ENCODE measurements at places on chromosomes 6 and 20.

DNA sequence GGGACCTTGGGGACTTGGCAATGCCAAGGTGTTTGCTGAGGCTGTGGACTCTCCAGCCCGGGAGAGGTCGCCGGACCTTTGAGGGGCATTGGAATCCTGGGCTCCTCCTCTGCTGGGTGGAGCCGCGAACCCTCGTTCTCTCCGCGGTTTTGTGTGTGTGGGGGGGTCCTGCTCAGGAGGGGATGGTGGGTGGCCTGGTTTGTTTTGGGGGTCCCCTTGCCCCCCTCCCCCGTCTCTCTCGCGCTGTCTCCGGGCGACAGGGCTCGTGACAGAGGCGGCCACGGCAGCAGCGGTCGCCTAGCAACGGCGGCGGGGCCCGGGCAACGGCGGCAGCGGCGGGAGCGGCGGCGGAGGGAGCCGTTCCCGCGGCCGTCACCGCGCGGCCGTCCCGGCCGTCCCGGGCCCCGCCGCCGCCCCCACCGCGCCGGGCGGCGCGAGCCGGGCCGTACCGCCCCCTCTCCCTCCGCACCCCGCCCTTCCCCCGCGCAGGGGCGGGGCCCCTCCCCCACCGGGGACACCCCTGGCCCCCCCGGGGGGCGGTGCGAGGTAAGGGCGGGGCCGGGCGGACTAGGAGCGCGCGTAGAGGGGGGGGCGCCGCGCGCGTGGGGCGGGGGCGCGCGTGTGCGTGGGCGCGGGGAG, 7.8 kb downstream of the SYNGAP1 start:
- DNase-seq = no peak

GRCh38 chr6:149454346-149454848, 30.4 kb downstream of the ZC3H12D start:
- DNase-seq = no peak

GRCh38 chr20:13277663-13278295, 56.7 kb downstream of the ISM1 start:
- no peak for DNase-seq

DNA sequence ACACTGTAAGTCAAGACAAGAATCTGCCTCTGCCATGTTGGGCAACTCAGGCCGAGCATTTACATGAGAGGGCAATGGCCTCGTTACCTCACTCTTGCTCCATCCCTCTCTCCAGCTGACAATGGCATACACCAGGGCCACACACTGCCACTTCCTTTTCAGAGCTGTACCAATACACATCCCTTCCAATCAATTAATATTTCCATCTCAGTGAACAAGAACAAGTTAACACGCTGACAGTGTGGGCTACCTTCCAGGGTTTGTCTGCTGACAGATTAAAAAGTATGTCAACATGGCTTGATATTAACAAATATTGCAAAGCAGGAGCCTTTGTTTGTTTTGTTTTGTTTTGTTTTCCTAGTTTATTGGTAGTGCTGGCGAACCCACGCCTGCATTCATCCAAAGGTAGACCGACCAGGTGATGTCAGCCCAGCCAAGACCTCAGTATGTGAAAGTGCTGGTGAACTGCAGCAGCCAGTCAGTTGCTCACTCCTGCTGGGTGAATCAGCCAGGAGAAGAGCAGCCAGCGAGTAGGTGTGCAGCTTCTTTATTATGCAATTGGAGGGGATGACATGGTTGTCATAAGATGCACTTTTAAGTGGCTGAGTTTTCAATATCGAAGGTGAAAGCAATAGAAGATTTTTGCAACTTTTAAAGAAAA, 487.3 kb upstream of the JARID2 start:
- DNase-seq = no peak

DNA sequence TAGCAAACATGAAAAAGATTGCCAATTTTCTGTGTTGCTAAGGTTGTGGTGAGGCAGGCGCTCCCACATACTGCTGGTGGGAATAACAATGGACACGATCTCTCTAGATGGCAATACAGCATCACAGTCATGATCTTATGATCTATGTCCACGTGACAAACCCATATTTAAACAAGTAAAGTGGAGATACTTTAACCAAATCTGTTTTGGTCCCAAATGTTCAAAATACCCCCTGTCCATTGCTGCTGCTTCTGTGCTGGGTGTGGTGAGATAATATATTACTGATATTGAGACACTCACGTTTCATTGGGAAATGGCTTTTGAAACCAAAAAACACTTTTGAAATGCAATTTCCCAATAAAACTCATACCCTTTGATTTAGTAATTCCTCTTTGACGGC, 23.0 kb downstream of the SIRPD start:
- no peak for DNase-seq

DNA sequence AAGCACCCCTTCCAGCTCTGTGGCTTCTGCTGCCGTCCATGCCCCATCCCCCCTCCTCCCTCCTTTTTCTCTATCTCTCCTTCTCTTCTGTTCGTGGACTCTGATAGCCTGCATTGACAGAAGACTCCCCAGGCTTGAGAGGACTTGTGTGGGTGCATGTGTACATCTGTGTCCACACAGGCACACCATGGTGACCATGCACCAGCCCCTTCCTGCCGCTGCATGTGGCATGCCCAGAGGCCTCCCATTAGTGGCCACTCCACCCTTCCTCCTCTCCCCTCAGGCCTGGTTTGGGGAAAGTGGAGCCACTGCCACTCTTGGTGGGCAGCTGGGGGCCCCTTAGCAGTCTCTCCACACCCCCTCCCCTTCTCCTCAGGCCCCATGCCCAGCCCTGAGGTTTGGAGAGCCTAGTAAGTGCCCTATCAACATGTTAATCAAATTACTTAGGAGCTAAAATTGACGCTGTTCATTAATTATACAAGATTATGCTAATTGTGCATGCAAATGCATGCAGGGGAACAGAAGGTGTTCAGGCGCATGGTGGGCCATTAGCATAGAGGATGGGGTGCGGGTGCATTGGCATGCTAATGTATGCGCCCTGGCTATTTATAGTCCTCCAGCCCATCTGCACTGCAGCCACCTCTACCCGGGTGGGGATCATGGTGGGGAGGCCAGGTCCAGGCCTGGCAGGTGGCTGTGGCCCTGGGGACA, 45.9 kb downstream of the EBF4 start:
- DNase-seq = no peak

DNA sequence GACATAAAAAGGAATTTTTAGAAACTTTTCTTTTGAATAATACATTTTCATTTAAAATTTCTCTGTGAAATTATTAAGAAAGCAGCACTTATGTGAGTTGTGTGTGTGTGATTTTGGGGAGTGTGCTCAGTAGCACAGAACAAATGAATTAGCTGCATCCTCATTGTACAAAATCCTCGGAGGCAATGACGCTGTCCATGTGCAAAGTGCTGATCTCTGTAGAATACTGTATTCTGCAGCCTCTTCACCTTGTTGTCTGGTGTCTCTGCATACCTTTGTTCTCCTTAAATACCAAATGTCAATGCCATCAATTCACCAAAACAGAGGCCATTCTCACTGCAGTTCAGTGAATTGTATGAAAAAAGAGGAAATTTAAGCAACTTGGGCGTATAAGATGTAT, 838.4 kb downstream of the QKI start:
- DNase-seq = no peak

GRCh38 chr6:117817499-117817898, 89.6 kb upstream of the SLC35F1 start:
- DNase-seq = no peak

DNA sequence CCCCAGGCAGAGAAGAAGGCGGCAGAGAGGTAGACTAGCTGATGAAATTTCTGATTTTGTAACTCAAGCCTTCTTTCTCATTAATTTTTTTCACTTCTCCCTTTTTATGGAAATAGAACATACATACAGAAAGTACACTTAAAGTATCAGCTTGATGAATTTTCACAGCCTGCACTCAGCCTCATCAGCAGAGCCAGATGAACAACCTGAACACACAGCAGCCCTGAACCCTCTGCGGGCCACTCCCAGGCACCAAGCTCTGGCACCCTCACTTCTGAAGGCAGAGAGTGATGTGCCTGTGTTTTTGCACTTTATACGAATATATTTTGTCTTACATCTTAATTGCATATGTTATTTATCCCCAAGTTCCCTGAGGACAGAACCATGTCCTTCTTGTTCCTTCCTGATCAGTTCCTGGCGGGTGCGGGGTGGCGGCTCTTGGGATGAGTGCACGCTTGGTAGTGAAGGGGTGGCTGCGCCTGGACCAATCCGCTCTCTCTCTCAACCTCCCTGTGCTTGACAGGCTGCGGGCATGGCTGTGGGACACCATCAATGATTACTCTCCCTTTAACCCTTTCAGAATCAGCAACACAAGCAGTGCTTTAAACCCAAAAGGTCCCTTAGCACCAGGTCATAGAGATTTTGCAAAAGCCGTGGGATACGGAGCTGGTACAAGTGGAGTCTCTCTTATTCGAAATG, 34.8 kb upstream of the AFDN start:
- DNase-seq = no peak

- no peak for DNase-seq
Observed at GRCh38 chr20:15643713-15644112, 929.5 kb downstream of the KIF16B start.

GRCh38 chr20:63374504-63374903, 13.4 kb upstream of the CHRNA4 start:
- DNase-seq = no peak

GRCh38 chr6:153484056-153484455, 353.0 kb upstream of the RGS17 start:
- no peak for DNase-seq

DNA sequence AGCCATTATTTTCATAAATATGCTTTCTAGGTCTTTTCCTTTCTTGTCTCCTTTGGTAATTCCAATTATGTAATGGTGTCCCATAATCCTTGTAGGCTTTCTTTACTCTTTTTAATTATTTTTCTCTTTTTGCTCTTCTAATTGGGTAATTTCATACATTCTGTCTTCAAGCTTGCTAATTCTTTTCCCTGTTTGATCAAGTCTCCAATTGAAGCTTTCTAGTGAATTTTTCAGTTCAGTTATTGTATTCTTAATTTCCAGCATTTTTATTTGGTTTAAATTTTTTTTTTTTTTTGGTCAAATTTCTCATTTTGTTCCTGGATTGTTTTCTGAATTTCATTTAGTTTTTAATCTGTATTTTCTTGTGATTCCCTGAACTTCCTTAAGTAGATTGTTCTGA, 74.9 kb upstream of the UST start:
- no peak for DNase-seq

- DNase-seq = no peak
Observed at GRCh38 chr20:833121-833449, 430 bp upstream of the FAM110A start.

DNA sequence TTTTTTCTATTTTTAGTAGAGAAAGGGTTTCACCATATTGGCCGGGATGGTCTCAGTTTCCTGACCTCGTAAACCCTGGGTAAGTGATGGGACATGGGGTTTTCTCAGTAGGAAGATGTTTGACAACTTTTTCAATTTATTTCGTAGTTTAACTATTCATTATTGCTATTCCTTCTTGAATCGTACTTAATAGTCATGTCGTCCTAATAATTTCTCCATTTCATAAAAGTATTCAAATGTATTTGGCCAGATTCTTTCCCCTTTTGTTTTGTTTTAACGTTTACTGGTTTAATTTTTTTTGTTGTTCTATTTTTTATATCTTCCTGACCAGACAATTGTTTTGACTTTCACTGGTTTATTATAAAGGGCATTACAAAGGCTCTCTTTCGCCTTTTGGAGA, 16.3 kb downstream of the GPX5 start:
- no peak for DNase-seq

DNA sequence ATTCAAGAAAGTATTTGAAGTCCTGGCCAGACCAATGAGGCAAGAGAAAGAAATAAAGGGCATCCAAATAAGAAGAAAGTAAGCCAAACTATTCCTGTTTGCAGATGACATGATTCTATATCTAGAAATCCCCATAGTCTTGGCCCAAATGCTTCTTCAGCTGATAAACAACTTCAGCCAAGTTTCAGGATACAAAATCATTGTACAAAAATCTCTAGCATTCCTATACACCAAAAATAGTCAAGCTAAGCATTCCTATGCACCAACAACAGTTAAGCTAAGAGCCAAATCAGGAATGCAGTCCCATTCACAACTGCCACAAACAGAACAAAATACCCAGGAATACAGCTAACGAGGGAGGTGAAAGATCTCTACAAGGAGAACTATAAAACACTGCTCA, 60.1 kb upstream of the PHIP start:
- no peak for DNase-seq

DNA sequence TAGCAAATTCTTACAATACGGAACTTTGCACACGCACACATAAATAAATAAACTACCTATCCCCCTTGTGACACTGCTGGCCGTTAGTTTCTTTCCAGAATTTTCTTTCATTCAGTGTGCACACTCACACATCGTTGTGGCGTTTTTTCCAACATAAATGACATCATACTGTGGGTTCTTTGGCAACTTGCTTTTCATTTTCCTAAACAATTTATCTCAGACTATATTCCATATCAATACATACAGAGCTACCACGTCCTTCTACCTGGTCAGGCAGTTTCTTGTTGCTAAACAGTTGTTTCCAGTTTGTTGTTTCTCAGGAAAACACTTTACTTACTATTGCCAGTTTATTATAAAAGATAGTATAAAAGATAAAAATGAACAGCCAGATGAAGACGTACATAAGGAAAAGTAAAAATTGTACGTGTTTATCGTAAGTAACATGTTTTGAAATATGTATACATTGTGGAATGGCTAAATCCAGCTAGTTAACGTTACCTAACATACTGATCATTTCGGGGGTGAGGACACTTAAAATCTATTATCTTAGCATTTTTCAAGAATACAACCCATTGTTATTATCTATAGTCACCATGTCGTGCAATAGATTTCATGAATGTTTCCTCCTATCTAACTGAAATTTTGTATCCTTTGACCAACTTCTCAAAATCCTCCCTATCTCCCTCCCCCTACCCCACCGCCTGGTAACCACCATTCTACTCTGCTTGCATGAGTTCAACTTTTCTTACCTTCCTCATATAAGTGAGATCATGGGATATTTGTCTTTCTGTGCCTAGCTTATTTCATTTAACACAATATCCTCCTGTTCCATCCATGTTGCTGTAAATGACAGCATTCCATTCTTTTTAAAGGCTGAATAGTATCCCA, 1.2 kb upstream of the TP53RK start:
- DNase-seq = no peak

DNA sequence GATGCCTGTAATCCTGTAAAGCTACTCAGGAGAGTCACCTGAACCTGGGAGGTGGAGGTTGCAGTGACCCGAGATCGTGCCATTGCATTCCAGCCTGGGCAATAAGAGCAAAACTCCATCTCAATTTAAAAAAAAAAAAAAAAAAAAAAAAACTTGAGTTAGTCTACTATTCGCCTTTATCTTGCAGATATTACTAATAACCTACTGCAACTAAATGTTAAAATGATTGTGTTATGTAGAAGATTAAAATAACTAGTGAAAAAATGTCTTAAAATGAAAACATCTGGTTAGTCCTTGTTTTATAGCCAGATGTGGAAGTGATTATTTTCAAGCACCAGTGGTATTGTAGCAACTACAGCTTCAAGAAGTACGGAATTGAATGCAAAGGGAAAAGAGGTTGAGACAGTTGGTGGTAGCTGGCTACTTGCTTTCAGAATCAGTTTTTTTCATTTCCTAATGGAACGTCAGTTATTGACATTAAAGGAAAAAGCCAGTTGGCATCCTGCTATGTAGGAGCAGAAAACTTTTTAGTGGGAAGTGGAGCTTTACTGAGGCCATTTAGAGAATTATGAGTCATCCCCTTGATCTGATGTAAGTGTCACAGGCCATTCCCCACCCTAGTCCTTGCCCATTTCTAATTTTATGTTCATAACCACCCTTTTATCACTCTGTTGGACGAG, 43.8 kb upstream of the DYNLRB1 start:
- DNase-seq = no peak
